ENCODE measurements at places on chromosomes 5 and 9.

DNA sequence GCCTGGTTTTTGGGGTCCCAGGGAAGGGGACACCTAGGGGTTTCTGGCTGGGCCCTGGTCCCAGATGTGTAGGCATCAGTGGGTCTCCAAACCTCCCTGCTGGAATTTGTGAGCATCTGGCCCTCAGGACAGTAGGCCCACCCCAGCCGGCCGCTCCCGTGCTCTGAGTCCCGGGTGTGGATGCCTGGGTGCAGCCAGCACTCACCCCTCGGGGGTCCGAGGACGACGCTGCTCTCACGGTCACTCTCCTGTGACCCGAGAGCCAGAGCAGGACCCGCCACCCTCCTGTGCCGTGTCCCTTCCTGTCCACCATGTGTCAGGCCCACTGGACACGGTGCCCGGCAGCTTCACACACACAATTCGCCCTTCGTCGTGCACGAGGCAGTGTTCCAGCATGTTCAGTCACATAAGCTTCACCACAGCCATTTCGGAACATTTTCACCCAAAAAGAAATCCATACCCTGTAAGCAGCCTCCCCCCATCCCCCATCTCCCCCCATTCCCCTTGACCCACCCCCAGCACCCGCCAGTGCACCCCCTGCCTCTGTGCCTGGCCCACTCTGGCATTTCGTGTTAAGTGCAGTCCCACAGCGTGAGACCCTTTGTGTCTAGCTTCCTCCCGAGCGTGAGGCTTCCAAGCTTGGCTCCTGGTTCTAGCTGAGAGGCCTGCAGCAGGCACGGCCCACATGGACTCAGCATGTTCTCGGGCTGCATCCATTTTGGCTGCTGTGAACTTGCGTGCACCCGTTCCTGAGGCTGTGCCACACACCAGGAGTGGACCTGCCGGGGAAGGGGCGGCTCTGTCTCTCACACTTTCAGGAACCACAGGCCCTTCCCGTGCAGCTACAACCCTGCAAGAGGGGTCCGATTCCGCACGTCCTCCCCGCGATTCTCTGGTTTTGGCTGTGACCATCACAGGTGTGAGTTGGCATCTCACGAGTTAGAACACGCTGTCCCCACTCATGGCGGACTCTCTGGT is 40.5 kb downstream of the NKD2 start:
- DNase-seq = no peak

GRCh38 chr9:122333169-122333808 is 37.5 kb upstream of the PTGS1 start:
- no peak for DNase-seq

- DNase-seq = no peak
Measured at GRCh38 chr9:79123415-79123814, 448.4 kb upstream of the TLE4 start.

GRCh38 chr5:176774216-176775171 is 35.9 kb upstream of the UNC5A start:
- DNase-seq = no peak

GRCh38 chr5:172670005-172670402 is 28.9 kb downstream of the NEURL1B start:
- no peak for DNase-seq

GRCh38 chr5:161261668-161262323 is 284.7 kb downstream of the GABRB2 start:
- no peak for DNase-seq

DNA sequence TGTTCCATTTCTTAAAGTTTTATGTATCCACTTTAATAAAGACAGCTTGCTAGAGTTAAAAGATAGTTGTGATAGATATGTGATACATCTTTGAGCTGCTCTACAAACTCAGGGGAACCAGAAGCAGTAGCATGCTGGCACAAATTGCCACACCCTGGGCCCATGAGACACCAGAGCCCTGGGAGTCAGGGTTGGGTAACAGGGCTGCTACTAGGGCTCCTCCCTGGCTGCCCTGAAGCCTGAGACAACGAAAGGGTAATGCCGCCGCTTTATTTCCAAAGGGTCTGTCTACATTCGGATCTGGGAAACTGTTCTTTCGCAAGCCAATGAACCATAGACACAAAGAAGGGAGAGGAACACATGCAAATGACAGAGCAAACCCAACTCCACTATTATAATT is 29.2 kb downstream of the PTPN3 start:
- DNase-seq = no peak

GRCh38 chr9:15403155-15403554 is 19.5 kb upstream of the SNAPC3 start:
- peak; percentile 8 for DNase-seq

DNA sequence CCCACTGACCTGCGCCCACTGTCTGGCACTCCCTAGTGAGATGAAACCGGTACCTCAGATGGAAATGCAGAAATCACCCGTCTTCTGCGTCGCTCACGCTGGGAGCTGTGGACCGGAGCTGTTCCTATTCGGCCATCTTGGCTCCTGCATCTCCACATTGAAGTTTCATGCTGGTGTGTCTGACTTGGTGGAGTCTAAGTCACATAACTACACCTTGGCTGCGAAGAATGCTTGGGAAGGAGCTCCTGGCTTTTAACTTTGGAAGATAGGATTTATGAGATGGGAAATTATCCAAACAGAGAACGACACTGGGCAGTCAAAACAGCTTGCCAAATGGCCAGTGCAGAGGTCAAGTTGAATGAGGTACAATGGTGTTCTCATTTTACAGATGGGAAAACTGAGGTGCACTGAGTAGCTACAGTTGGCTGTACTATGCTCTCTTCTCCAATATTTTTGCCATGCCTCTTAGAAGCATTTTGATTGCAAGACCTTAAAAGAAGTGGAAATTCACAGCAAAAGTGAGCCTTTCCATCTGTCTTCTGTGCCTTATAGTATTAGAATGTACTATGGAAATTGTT is 36.7 kb downstream of the CCDC192 start:
- DNase-seq = no peak

- peak; percentile 9 for DNase-seq
Measured at GRCh38 chr9:133990366-133991213, 1.5 kb downstream of the VAV2 start.

DNA sequence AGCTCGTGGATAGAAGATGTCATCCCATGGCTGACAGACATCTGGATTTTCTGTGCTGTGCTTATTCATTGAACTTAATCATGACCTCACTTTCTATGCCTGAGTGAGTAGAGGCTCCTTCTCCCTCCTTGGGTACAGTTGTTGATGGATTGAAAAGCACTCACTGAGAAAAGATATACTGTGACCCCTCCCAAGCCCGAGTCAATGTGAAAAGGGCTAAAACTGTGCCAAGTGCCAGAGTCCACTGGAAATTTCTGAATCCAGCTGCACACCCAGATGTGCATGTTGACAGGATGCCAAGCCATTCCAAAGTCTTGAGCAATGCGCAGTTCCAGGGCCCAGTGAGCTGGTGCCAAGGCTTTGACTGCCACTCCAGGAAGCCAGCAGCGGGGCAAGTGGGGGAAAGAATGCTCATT is 473.0 kb downstream of the NTRK2 start:
- no peak for DNase-seq

DNA sequence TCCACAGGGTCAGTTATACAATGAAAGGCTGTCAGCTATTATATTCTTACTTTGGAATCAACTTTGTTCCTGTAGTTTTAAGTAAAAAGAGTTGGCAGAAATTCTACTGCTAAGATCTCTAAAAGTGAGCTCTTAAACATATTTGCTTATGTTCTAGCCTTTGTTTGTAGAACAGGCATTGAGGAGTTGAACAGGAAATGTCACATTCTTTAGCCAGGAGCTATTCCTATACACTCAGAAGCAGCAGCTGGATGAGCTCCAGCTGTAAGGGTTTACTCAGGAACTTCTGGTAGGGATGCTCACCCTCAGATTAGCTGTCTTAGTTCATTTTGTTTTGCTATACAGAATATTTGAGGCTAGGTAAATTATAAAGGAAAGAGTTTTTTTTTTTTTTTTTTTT is 22.4 kb upstream of the SPINK14 start:
- no peak for DNase-seq

DNA sequence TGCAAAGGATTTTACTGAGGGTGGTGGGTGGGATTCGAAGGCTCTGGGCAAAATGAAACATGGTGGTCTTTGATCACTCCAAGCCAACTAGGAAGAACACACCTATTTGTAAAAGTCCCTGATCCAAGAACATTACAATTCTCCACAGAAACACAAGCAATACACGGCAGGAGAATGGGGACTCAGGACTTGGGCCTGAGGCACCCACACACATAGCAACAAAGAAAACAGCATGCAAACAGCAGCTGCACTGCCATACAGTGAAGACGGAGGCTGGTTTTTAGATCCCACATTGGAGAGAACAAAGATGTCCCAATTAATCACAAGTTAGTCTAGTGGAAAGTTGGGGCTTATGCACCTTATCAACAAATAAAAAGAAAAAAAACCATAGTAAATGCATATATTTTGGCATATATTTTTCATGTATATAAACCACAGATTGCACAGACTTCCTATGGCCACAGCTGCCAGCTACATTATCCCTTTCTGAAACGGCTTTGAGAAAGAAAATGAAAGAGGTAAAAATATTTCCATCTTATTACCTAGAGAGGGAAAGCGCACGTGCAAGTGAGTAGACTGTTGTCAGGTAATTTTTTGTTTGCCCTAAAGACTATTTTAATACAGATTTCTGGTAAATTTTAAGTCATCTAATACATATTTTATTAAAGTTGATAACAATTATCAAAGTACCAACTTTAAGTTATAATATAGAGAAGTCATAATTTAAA is 410.9 kb downstream of the BNC2 start:
- no peak for DNase-seq

DNA sequence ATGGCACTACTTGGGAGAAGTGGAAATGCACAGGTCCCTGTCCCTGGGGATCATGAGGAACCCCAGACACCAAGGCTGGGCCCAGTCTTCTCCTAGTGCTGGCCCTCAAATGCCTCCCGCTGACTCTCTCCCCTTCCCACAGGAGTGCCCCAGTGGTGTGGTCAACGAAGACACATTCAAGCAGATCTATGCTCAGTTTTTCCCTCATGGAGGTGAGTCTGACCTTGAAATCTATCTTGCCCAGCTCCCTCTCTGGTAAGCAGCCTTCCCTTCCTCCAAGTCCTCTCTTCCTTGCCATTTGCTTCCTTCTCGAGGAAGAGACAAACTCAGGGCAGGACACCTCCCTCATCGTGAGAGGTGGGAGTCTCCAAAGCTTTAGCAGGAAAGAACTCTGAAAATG is 63.3 kb upstream of the GABRP start:
- no peak for DNase-seq

- peak; percentile 48 for DNase-seq
Measured at GRCh38 chr5:65100911-65101631, 332.3 kb downstream of the CWC27 start.

GRCh38 chr5:68460147-68460798 is 244.7 kb downstream of the PIK3R1 start:
- peak; percentile 50 for DNase-seq

- no peak for DNase-seq
Measured at GRCh38 chr5:147307170-147307569, 72.3 kb downstream of the STK32A start.

- DNase-seq = no peak
Measured at GRCh38 chr5:178327931-178328711, 95.5 kb upstream of the PHYKPL start.

DNA sequence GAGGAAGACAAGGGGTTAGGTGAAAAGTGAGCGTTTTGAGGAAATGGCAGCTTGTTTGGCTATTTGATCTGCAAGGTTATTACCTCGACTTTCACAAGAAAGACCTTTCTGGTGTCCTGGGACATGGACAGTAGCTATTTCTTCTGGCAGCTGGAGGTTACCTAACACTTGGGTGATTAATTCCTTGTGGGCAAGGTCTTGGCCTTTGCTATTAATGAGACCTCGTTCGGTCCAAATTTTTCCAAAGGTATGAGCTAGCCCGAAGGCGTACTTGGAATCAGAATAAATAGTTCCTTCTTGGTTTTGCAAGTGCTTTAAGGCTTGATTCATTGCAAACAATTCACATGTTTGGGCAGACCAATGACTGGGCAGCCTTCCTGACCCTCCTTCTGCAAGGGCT is 4.9 kb downstream of the GTF3C5 start:
- no peak for DNase-seq

- DNase-seq = no peak
Measured at GRCh38 chr5:35540002-35540401, 77.7 kb upstream of the SPEF2 start.

GRCh38 chr5:133480366-133480765 is 132.0 kb downstream of the FSTL4 start:
- DNase-seq = no peak

- no peak for DNase-seq
Measured at GRCh38 chr5:179171816-179172745, 111.9 kb downstream of the ZNF354C start.

DNA sequence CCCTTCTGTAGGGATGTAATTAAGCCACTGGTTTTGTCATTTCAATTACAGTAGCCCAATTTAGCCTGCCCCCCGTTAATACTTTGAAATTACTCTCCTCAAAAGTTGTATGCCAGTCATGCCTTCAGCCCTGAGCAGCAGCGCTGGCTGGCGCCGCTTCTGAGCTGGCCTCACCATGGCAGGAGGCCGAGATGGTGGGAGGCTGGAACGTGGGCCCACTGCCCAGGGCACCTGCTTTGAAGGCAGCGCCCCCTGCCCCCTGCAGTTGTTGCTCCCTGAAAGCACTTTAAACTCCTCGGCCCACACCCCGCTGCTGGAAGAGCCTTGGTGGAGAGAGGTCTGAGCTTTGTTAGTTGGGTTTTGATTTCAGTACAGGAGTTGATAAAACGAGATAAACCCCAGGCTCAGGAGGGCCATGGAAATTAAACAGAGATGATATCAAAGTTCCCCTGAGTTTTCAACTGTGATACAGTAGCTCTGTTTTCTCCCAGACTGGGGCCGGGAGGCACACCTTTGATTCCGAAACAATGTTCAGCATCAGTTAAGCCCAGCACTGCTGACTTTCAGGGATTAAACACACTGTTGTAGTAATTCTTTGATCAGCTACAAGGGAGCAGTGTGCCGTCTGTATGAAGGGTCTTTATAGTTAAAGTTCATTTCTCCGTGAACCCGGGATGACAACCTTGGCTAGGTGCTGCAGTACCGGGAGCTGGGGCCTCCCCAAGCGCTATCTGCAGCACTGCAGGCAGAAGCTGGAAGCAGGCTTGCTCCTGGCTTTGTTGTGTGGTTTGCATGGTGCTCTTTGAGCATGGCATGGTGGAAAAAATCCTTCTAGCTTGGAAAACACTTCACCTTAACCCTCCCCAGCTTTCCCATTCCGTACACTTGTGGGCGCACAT is 9.5 kb downstream of the MVB12B start:
- DNase-seq = no peak

- no peak for DNase-seq
Measured at GRCh38 chr5:10723514-10723913, 37.5 kb downstream of the DAP start.

Data from stimulated activated CD4-positive, alpha-beta T cell treated with anti-CD3 and anti-CD28 coated beads, Interleukin-15, amount 100 ng/mL, for 24 hours (primary cell).